ENCODE measurements at places on chromosomes 6 and 20.

DNA sequence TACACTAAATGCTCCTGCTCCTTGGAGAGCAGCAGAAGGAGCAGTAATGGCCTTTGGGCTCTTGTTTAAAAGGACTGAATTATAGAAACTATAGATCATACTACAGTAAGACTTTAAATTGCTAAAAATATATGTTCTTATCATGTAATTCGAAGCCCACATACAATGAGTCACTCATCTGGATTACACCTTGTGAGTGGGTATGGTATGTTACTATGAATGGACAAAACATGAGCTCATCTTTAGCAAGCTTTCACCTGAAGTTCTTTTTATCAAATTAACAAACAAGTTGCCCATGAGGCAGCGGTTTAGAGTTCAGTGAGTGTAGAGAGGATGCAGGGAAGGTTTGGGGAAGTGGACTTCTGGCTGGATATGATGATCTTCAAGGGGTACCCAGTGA lies 114.4 kb upstream of the CCN2 start:
- no peak for DNase-seq

DNA sequence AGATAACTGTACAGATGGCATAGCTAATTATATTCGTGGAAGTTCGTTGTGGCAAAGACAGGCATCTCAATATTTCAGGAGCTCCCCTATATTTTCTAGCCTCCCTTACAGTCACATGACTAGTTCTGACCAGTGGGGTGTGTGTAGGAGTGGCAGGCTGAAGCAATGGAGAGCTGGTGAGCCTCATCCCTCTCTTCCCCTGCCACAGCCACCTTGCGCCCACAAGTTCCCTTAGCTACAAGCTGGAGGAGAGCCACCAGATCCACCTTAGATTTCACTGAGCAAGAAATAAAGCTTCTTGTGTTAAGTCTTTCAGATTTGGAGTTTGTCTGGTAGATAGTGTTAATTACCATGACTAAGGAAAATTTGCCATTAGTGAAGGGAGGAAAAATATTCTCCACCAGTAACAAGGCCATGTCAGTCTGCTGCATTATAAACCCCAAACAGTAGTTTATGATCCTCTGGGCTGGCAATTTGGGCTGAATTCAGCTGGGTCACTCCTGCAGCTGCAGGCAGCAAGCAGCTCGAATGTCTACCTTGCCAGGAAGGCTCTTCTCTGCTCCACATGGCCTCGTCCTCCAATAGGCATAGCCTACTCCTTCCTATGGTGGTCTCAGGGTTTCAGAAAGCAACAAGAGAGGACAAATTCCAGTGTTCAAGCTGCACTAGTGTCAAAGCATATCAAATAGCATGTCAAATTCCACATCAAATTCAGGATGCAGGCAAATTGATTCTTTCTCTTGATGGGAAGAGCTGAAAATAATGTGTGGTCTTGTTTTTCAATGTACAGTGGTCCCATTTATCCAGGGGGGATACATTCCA lies 7.4 kb upstream of the RBCK1 start:
- DNase-seq = no peak

DNA sequence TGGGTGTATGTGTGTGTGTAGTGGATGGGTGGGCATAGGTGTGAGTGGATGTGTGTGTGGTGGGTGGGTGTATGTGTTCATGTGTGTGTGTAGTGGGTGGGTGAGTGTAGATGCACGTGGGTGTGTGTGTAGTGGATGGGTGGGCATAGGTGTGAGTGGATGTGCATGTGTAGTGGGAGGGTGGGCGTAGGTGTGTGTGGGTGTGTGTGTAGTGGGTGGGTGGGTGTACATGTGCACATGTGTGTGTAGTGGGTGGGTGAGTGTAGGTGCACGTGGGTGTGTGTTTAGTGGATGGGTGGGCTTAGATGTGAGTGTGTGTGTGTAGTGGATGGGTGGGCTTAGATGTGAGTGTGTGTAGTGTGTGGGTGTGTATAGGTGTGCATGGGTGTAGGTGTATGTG lies 104.4 kb downstream of the MYLK4 start:
- no peak for DNase-seq

DNA sequence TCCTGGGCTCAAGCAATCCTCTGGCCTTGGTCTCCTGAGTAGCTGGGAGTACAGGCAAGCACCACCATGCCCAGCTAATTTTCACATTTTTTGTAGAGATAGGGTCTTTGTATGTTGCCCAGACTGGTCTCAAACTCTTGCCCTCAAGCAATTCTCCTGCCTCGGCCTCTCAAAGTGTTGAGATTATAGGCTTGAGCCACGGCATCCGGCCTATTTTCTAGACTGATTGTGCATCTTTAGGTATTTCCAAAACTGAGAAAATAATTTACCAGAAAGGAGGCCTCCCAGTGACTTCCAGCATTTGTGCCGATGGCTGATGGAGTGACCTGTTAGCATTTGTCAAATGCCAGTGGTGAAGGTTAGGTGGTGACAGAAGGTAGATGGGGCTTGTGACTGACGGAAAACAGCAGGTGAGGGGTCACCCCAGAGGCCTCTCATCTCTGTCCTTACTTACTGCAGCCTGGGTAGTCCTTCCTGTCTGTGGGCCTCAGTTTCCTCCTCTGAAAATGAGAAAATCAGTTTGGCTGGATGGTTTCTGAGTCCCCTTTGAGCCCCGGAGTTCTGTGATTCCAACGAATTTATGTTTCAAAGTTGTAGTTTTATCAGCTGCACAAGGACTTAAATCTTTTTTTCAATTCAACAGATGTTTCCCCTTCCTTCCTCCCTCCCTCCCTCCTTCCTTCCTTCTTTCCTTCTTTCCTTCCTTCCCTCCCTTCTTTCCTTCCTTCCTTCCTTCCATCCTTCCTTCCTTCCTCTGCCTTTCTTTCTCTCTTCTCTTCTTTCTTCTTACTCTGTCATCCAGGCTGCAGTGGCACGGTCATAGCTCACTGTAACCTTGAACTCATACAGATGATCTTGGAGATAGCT lies 53.5 kb downstream of the TGM2 start:
- DNase-seq = no peak

DNA sequence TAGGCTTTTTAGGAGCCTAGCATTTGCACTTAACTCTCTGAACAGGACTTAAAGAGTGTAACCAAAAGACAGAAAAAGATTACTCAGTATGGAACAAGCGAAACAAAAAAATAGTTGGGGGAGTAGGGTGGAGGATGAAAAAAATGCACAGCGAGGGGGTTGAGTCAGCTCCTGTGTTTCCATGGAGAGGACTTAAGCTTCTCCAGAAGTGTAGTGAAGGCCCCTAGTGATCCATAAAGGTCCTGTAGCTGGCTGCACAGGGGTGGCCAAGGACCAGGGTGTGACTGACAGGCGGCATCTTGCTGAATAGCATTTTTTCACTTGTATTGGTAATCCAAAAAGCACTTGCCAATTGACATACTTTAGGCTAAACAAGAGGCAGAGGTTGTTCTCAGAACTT lies 533.9 kb downstream of the RFPL4B start:
- no peak for DNase-seq

- no peak for DNase-seq
Observed at GRCh38 chr6:147009358-147009757, 194.9 kb upstream of the STXBP5 start.

DNA sequence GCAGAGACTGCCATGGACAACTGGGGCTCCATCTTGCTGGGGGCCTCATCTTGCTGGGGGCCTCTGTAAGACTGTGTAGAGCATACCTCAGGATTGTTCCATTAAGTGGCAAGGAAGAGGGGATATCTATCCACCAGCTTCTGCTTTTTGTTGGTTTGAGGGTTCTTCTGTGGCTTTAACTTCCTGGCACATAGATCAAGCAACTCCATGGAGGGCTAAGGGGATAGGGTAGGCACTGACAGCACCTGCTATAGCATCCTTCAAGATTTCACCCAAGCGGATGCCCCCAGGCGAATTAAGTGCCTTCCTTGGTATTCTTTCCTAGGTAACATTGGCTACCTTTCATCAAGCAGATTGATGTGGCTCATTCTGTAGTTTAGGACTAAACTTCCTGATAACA lies 3.8 kb upstream of the LRRN4 start:
- DNase-seq = no peak
